ENCODE measurements at places on chromosomes 5 and 9.
A peak's percentile ranks its signal among the peaks of the same experiment; 100 is the strongest.

GRCh38 chr5:76535577-76535976 is 87.6 kb downstream of the F2RL2 start:
- no peak for DNase-seq

- no peak for DNase-seq
Measured at GRCh38 chr5:151672516-151672915, 14.2 kb downstream of the SPARC start.

GRCh38 chr5:143207563-143208364 is 195.7 kb downstream of the NR3C1 start:
- no peak for DNase-seq

GRCh38 chr9:6305954-6306563 is 22.1 kb upstream of the TPD52L3 start:
- no peak for DNase-seq

DNA sequence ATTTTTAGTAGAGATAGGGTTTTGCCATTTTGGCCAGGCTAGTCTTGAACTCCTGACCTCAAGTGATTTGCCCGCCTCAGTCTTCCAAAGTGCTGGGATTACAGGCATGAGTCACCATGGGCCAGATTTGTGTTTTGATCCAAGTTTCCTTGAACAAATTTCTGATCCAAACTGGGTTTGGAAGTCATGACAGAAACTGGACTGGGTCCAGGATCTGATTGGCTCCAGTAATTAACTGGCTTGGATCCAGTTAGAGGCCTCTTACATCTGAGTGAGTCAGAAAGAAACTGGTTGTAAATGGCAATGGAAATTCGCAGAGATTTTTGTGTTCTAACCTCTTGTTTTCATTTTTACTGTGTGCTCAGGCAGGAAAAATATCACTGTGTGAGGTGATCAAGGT is 141.6 kb downstream of the SLC25A46 start:
- no peak for DNase-seq

GRCh38 chr5:135332519-135333150 is 66.4 kb downstream of the MACROH2A1 start:
- DNase-seq, result no peak

- DNase-seq, result no peak
Measured at GRCh38 chr9:83220730-83221129, 157.8 kb upstream of the RASEF start.

DNA sequence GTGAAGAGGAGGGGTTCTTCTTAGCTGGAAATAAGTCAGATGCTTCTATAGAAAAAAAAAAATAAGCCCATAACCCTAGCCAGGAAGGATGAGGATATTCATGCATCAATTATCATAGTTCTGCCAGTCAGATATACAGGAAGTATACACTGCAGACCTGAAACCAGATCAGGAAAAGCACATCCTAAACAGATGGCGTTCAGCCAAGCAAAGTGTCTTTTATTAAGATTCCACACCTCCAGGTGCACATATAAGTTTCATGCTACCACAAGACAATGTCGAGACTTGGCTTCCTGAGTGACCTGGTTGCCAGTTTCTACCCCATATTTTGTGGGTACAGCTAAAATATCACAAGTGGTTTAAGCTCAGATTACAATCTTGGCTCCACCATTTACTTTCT is 108.3 kb downstream of the CETN3 start:
- no peak for DNase-seq

- DNase-seq, result no peak
Measured at GRCh38 chr5:157952374-157952685, 93.4 kb upstream of the CLINT1 start.

GRCh38 chr5:14009575-14009974 is 65.1 kb upstream of the DNAH5 start:
- no peak for DNase-seq

- DNase-seq, result no peak
Measured at GRCh38 chr5:176784218-176785165, 25.9 kb upstream of the UNC5A start.

DNA sequence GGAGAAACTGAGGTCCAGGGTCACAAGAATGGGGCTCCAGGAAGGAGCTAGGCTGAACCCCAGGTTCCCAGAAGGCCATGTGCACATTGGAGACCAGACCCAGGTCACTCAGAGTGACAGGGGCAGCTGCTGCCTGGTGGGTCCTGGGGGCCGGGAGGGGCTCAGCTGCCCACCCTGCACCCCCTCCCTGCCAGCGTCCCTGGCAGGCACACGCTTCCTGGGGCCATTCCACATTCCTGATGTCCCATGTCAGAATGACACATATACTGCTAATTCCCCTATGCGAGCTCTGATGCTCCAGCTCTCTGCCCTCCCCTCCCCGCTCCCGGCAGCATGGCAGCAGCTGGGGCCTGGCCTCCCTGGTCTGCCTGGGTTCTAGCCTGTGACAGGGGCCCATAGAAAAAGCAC is 14.0 kb downstream of the FGFR4 start:
- no peak for DNase-seq

DNA sequence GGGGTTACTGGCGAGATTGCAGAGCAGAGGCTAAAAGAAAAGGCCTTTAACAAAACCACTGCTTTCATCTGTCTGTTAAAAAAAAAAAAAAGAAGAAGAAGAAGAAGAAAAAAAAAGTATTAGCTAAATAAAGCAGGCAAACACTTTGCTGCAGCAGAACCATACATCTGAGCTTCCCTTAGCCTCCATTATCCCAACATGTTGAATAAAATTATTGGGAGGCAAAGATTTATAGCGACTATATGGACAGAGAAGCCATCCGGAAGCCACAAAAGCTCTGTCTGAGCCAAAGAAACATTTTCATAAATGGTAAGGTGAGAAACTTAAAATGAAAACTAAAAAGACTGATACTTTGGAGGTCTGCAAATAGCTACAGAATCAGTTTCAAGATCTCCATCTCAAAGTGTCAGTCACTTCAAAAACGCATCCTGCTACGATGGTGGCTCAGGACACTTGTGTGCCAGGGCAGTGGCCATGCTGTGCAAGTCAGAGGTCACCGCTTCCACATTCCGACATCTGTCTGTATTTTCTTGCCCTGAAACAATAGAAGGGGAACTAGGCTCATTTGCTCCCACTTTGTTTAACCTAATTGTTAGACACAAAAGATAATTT is 9.6 kb downstream of the EFNA5 start:
- no peak for DNase-seq

DNA sequence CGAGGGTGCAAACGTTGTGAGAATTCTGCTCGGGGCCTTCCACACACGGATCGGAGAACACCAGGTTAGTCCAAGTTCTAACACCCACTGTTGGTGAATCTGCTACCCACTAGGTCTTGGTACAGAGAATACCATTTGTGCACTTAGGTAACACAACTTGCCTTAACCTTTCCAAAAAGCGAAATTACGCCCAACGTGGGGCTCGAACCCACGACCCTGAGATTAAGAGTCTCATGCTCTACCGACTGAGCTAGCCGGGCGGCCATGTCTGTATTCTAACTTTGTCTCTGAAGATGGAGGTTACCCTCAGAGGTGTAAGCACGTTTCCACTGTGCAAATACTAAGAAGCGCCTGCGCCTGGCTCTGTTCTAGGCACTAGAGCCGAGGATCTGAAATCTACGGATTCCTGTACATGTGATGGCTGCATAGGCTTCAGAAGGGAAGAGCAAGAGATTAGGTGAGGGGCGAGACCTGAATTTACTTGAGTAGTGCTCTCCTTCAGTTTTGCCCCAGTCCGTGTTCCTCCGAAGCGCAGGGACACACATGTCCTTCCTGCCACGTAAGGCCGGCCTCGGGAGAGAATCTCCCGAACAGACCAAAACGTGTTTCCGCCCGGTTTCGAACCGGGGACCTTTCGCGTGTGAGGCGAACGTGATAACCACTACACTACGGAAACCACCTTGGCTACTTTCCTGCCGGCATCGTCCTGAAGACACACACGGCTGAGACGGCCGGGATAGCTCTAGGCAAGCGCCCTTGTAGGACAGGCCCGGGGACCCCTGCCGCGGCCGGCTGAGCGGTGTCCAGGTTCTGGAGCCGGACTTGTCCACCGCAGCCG is 1.1 kb upstream of the TRIM41 start:
- no peak for DNase-seq

DNA sequence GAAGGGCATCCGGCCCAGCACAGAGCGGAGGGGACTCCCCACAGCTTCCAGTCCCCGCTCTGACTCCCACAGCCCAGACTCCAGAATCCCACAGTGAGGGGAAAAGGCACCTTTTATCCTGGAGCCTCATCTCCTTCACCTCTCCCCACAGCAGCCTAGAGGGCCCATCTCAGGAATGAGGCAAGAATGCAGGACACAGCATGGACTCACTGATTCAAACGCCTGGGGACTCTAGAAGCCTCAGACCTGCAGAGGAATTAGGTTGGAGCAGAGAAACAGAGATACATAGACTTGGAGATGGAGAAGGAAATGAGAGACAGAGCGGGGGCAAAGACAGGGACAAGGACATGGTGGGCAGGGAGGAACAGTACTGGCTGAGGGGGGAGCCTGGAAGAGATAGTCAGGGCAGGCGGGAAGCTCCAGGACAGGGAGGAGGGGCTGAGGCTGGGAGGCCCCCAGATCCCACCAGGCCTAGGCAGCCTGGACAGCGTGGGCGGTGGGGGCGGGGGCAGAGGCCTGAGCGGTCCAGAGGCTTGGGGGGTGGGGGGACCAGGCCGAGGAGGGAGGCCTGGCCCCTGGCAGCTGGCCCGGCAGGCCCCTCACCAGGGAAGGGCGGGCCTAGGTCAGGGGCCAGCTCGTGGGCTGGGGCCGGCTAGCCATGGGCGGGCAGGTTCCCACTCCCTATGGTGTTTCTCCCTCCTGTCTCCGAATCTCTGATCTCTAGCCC is 15.8 kb downstream of the CNTFR start:
- no peak for DNase-seq

GRCh38 chr9:84691634-84692033 is 22.1 kb downstream of the NTRK2 start:
- DNase-seq, result no peak

DNA sequence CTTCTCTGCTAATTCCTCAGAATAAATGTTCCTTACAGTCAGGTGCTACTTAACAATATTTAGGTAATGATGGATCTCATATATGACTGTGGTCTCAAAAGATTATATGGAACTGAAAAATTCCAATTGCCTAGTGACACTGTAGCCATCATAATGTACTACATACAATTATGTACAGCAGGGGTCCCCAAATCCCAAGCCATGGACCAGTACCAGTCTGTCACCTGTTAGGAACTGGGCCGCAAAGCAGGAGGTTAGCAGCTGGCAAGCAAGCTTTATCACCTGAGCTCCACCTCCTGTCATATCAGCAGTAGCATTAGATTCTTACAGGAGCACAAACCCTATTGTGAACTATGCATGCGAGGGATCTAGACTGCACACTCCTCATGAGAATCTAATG is 69.6 kb downstream of the NR2F1-AS1 start:
- DNase-seq, result no peak

DNA sequence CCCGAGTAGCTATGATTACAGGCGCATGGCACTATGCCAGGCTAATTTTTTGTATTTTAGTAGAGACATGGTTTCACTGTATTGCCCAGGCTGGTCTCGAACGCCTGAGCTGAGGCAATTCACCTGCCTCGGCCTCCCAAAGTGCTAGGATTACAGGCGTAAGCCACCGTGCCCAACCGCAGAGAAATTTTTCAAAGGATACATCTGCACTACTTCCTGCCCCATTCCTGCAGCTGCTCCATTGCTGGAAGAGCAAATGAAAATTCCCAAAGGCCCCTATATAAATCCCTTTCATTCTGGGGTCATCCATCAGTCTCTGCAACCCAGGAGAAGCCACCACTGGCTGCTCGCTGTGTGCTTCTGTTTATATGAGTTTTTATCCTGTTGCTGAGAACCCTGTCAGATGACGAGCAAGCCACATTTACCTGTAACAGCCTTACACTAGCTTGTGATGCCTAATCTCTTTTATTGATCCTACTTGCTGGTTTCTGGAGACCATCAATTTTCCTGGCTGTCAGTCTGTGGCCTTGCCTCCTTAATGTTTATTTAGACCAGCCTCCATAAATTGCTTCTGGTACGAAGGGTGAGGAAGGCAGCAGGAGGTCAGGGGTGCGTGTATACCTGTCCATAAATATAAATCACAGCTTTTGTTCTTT is 925.3 kb downstream of the TLE4 start:
- DNase-seq, result no peak

DNA sequence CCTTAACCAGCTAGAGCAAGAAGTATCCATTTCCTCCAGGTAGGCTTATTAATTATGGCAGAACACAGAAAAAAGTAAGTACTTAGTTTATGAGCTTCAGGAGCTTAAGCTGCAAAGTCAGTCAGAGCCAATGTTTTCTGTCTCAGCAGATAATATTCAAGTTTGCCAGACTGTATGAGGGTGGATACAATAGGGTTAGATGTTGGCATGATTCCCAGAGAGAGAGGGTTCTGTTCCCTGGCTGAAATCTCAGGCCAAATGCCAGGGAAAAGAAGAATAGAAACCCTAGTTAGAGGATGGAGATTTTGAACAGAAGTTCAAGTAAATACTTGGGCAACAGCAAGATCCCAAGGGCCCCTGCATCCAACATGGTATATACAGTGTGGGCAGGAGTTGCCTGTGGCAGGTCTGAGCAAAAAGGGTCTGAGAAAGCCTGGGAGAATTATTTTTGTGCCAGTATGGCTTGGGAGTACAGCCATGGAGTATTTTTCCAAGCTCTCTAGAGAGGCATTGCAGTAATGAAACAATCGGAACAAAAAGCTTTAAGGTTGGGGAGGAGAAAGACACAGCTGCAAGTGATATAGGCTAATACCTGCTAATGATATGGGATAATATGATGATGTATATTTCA is 31.0 kb upstream of the ISOC1 start:
- DNase-seq, result no peak

DNA sequence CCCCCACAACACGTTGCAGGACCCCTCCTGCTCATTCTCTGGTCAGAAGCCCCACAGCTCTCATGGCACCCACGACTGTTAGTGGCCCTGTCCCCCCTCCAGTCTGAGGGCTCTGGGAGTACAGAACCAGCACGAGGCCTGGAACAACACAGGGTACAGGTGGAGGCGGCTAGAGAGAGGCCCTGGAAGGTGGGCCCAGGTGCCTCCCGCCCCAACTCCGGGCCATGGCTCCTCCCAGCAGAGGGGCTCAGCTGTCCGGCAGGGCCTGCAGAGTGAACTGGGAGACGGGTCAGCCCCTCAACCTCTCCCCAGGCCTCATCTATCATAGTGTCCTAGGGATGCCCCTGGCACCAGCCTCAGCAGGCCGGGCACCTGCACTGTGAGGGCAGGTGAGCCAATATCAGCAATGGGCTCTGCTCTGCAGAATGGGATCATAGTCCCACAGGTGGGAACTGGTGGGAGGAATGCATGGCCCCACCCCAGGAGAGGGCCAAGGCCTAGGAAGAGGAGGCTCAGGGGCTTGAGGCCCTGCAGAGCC is 58.6 kb downstream of the BARX1 start:
- no peak for DNase-seq

DNA sequence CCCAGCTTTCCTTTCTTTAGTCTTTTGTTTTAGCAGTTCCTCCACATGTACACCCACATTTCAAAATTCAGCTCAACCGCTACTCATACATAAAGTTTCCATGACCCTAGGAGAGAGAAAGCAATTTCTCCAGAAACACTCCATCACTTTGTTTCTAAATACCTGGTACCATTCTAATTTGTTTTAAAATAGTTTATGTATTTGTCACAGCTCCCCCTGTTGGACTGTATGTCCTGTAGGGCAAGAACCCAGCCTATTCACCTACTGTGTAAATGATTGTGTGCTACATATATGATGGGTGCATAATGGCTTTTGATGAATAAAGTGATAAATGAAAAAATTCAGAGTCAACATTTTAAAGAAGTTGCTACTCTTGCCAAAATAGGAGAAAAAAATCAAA is 139.1 kb downstream of the COX7C start:
- no peak for DNase-seq

GRCh38 chr5:133944263-133945185 is 23.9 kb downstream of the C5orf15 start:
- peak; percentile 7 for DNase-seq

Data from nucleus accumbens (tissue), 56 donors.